Purkinje cell (primary cell): ENCODE measurements at places on chromosomes 2 and 18. TPM values are rescaled to one million over a fixed set of nuclear protein-coding genes. Genes with fewer than 3 reads are reported as not detected.

The SLC4A3 gene
- 5.3 and 7.6 TPM in 2 replicates for polyA plus RNA-seq

The ARMC9 gene
- polyA plus RNA-seq: 10.5 and 13.6 TPM in 2 replicates

The PKP4 gene
- polyA plus RNA-seq: 60.5 and 82.5 TPM in 2 replicates

The TFPI gene
- polyA plus RNA-seq: 6.2 and 7.4 TPM in 2 replicates

The CYP27C1 gene
- polyA plus RNA-seq: not detected in 2 replicates
